T-cell (primary cell): ENCODE measurements at places on chromosomes 2 and 18.

DNA sequence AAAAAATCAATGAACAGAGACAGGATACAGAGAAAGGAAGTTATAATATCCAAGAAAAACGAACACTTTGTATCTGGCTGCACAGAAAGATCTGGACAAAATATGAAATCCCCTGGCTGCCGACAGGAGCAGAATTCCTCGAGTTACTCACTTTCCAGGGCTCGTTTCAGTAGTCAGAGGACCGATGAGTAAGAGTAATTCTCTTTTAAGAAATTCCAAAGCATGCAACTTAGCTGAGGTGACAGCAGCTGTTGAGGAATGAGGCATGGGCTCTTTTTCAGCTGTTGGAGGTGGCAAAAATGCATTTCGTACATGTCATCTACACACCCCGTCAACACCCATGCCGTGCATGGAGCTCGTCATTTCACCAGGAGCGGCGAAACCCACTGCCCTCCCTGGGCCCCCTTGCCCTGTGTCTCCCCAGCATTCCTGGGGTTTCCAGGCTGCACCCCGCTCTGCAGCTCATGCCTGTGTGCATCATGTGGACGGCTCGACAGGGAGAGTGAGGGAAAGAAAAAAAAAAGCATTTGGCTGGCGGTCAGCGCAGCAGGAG lies 210.8 kb upstream of the SMIM21 start:
- no peak for DNase-seq

DNA sequence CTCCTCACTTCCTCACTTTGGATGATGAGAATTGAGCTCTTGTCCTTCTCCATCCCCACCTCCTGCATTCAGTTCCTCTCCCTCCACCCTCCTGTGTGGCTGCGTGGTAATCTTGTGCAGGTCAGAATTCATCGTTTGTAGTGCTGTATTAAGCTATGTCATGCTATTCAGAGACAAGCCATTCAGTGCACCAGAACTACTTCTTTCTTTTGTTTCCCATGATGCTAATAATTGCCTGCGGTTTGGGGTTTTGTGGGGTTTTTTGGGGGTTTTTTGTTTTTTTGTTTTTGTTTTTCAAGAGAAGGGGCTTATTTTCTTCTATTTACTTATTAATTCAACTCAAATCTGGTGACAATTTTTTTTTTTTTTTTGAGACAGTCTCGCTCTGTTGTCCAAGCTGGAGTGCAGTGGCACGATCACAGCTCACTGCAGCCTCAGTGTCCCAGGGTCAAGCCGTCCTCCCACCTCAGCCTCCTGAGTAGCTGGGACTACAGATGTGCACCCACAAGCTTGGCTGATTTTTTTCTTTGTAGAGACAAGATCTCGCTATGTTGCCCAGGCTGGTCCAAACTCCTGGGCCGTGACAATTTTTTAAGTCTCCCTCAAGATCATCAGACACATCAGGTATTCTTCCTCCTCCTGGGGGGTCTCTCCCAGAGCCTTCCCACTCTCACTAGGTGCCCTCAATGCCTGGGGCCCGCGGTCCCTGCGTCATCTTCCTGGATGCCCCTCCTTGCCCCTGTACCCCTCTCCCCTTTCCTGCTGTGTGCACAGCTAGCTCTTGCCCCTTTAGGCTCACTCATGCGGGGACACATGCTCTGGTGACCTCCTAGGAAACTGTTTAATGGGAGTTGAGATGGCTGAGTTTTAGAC lies 37.8 kb downstream of the MAL start:
- DNase-seq = no peak

DNA sequence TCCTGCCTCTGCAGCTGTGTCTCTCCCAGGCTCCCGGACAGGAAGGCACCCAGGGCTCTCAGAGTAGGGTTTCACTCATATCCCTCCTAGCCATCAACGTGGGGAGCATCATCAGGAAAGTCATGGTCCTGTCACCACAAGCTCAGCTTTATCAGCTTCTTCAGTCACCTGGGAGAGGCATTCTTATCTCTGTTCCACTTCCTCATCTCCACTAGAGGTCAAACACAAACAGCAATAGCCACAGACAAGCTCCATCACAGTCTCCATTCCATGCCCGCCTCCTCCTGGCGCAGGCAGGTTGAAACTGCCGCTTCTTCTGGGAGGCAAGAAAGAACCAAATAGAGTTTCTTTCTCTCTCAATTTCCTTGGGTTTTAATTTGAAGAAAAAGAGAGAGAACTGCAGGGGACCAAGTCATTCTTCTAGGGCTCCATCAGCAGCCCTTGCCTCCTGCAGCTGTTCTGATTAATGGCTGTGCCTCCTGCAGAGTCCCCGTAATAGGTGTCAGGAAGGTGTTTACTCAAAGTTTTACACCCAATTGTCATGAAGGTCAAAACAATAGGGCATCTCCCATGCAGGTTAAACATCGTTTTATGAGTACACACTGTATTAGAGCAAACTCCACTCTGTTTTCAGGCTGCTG lies 377.9 kb downstream of the TMEM182 start:
- no peak for DNase-seq

- DNase-seq = no peak
Measured at GRCh38 chr2:159572459-159572858, 43.9 kb downstream of the BAZ2B start.

DNA sequence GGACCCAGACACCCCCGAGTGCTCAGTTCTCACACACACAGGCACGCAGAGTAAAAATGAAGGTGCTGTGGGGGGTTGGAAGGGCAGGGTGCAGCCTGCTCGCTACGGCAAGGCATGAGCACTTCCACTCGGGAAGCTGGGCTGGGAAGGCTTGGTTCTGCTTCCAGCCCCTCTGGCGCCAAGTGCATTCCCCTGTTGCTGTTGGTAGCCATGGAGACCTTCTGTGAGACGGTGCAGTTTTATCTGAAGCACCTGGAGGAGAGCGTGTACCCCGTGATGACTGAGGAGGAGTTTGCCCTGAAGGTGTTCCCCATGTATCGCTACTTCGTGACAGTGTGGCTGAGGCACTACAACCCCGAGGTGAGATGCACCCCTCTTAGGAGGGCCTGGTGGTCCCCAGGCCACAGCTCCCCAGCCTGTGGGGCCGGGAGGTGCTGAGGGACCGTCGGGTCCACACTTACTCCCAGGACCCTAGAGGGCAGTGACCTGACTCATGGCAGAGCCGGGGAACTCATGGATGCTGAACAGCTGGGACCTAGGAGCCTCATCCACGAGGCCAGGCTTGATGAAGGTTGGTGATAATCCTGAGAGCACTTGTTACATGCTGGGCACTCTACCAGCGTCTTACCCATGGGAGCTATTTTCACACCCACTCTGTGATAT lies 15.5 kb downstream of the MROH2A start:
- DNase-seq = no peak

- DNase-seq = no peak
Measured at GRCh38 chr2:54402350-54402749, 53.8 kb upstream of the SPTBN1 start.

DNA sequence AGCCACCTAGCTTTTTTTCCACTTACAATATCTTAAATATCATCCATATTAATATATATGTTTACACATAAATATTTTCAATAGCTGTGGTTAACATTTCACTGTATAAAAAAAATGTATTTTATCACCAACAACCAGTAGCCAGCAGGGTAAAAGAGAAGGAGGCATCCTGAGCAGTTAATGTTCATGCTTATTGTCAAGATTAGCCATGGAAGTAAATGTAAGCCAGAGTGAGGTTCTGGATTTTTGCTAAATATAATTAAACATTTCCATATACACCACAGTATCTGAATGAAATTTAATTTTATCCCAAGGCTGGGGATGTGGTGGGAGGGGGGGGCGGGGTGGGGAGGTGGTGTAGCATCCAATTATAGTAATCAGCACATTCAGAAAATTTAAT lies 80.3 kb upstream of the GRB14 start:
- DNase-seq = no peak

DNA sequence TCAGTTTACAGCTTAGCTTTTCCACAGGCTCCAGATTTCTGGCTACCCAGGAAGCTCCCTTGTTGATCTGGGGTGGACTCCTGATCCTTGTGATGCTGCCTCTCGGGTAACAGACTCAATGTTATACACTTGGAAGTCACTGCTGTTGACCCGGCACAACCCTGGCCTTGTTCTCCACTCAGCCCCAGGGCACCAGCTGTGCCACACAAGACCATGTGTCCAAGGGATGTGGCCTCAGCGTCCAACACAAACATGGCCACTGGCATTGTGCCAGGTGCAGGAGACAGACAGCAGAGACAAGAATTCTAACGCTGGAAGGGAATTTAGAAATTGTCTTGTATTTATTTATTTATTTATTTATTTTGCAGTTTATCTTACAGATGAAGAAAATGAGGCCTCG lies 39.0 kb upstream of the PPP4R1 start:
- DNase-seq = no peak

- DNase-seq = no peak
Measured at GRCh38 chr2:138209009-138209408, 244.7 kb downstream of the HNMT start.

DNA sequence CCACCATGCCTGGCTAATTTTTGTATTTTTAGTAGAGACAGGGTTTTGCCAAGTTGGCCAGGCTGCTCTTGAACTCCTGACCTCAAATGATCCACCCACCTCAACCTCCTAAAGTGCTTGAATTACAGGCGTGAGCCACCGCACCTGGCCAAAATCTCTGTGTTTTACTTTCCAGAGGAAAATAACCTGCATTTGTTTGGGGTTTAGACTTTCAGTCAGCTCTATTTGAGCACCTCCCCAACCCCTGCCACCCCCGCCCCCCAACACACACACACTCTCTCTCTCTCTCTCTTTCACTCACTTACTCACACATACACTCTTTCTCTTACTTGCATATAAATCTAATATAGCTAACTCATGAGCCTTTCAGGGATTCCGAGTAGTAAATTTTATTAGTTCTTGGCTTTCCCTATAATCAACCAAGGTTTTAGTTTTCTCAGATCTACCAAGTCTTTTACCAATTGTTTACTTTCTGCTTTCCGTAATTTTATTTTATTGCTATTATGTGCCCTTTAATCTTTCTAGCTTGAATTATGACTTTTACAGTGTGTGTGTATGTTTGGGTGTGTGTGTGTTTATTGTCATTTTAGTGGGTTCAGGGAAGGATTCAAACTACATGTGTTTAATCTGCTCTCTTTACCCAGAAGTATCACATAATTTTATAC lies 24.5 kb downstream of the MFSD6 start:
- DNase-seq = no peak

DNA sequence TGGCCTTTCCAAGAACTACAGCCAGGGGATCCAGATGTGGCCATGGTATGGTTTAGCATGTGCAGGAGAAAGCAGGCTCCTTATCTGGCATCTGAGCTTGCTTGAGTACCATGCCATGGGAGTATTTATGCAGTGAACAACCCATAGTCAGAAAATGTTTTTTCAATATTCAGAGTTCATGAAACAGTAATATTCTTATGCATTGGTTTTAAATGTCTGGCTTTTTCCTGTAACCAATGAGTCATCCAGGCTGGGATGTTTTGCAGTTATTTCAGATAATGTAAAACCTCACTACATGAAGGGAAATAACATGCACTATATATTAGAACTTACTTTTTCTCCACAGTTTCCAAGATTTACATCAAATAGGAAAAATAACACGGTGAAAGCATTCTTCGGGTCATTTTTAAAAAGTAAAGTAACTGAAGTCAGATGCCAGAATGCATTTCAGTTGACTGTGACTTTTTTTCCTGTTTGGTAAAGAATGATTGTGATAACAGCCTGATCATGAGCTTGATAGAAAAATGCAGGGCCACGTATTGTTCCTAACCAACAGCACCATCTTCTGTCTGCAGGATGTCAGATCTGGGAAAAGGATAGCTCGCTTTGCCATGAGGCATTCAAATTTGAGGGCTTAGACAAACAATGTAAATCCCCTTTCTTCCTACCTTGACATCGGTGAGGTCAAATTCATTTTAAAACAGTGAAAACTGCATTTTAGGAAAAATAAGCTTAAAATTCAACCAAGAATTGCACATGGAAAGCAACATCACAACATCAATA lies 152.8 kb downstream of the DSC3 start:
- no peak for DNase-seq

DNA sequence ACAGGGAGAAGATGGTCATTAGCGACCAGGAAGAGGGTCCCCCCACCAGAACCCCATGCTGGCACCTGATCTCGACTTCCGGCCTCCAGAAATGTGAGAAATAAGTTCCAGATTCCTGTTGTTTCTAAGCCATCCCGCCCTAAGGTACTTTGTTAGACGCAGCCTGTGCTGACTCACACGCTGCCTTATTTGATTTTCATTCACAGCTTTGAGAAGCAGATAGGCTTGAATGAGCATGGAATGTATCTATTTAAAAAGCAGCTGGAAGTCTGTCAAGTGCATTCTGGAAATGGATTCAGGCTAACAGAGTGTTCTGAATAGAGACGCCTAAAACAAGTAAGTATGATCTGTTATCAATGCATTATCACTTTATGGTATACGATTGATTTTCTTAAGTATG lies 8.3 kb upstream of the IL1R2 start:
- DNase-seq = no peak

- no peak for DNase-seq
Measured at GRCh38 chr18:67545681-67546080, 29.2 kb upstream of the DSEL start.

- DNase-seq = no peak
Measured at GRCh38 chr2:102337012-102337411, 18.6 kb upstream of the IL18R1 start.

GRCh38 chr2:192394605-192395004 lies 199.9 kb upstream of the TMEFF2 start:
- DNase-seq = no peak

DNA sequence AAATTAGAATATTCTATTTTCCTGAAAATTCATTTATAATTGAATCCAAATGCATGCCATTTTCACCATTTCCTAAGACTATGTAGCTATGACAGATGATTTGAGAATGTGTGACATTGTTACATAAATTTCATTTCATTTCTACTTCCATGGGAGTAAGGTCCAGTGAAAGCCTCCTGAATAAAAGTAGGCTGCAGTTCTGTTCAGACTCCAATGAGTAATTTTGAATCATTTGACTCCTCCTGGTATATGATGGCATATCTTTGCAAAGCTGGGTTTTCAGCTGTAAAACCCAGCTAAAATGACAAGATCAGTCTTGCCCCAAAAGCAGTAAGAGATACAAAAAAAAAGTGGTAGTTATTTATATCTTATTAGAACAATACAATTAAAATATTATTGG lies 101.0 kb upstream of the DNAJC10 start:
- no peak for DNase-seq

DNA sequence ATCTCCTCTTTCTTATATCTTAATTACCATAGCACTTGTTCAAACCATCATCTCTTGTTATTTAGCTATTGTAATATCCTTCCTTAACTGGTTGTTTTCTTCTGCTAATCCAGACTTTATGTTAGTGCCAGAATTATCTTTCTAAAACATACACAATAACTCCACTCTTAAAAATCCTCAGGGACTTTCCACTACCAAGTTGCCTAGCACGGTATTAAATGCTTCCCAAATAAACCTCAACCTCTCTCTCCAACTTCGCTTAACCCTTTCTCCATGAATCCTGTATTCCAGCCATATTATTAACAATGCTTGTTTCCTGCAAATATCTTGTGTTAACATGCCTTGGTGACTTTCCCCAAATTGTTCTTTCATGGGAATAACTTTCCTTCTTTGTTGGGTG lies 84.5 kb downstream of the FAM228A start:
- DNase-seq = no peak
